ENCODE measurements at places on chromosomes 16 and 17. TPM values are rescaled to one million over a fixed set of nuclear protein-coding genes. Genes with fewer than 3 reads are reported as not detected.

- DNase-seq: no peak
Observed at GRCh38 chr16:73542885-73543284, 495.0 kb upstream of the ZFHX3 start.

DNA sequence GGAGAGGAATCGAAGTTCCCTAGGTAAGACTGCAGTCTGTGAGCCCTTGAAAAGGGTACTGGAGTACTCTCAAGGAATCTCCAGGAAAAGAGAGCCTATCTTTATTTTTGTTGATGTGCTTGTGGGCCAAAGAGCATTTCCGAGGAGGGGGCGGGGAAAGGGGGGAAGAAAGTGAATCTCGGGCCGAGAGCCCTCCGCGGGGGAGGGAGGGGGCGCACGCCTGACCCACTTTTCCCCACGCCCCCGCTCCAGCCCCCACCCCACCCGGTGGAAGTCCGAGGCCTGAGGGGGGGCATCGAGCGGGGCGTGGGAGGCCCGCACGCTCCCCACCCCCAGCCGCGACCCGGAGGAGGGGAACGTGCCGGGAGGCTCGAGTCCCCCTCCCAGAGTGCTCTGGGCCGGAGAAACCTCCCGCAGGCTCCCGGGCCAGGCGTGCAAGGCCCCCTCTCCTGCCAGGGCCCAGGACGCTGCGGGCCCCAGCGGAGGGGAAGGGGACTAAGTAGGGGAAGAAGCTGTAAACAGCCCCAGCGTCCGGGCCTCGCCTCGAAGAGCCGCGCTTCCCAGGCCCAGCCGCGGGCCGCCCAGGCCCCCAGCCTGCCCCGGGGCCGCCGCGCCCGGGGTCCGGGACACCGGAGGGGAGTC is 444 bp downstream of the HELZ start:
- peak; percentile 55 for DNase-seq

- DNase-seq: no peak
Observed at GRCh38 chr16:78663690-78664089, 564.2 kb downstream of the WWOX start.

DNA sequence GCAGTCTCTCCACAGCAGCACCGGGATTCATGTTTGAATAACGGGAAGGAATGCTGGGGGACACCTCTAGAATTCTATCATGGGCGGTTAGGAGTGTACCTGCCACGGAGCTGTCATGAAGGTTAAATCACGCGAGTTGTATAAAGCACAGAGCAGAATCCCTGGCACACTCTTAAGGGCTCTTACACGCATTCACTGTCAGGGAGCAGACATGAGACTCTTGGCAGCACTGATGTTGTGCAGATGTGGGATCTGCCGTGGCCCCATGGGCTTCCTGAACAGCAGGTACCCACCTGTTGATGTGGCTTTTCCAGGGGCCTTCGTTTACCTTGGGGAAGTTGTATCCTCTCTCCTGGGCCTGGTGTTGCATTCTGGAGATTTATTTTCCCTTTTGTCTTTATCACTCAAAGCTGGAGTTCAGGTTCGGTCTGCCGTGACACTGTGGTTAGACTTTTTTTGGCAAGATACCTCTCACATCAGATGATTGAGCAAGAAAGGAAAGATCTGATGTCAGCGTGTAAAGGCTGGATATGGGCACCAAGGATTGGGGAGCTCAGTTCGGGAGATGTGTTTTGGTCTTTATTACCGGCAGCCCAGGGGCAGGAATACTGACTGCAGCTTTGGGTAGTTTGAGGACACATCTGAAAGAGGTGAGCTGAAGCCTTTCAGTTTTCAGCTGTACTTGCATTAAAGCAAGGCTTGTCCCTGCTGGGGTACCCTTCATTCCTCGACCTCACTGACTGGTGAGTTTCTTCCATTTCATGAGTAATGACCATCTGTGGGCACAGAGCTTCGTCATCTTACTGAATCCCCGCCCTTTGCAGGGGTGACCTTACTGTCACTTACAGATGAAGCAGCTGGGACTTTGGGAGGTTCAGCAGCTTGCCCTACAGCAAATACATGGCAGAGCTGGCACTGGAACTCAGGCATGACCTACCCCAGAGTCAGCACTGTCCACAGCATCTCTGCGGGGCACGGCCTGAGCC is 19.3 kb downstream of the KNOP1 start:
- no peak for DNase-seq

DNA sequence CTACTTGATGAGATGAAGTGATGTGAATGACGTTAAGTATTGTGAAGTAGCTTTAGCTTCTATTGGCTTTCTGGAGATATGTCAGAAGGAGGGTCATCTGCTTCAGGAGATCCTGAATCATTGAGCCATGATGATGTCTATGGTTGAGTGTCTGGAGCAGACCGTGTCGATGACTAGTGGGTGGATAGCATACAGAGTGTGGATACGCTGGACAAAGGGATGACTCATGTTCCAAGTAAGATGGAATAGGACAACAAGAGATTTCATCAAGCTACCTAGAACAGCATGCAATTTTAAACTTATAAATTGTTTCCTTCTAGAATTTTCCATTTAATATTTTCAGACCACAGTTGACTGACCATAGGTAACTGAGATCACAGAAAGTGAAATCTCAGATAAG is 116.1 kb upstream of the RBBP6 start:
- DNase-seq: no peak

Gene CDH5
- total RNA-seq: 46.9 TPM

GRCh38 chr16:1772362-1772907 is at the start of gene EME2:
Gene EME2, plus strand, starts transcription at chr16:1772810. Its CDS starts 418 bp downstream, at chr16:1773228.
- no peak for DNase-seq

- no peak for DNase-seq
Observed at GRCh38 chr17:3527896-3528295, 29.7 kb downstream of the TRPV3 start.

GRCh38 chr16:4495766-4496165 is 19.6 kb downstream of the HMOX2 start:
- no peak for DNase-seq

Gene TBC1D3
- total RNA-seq: not detected

Gene AATK
- total RNA-seq: 11.2 TPM

DNA sequence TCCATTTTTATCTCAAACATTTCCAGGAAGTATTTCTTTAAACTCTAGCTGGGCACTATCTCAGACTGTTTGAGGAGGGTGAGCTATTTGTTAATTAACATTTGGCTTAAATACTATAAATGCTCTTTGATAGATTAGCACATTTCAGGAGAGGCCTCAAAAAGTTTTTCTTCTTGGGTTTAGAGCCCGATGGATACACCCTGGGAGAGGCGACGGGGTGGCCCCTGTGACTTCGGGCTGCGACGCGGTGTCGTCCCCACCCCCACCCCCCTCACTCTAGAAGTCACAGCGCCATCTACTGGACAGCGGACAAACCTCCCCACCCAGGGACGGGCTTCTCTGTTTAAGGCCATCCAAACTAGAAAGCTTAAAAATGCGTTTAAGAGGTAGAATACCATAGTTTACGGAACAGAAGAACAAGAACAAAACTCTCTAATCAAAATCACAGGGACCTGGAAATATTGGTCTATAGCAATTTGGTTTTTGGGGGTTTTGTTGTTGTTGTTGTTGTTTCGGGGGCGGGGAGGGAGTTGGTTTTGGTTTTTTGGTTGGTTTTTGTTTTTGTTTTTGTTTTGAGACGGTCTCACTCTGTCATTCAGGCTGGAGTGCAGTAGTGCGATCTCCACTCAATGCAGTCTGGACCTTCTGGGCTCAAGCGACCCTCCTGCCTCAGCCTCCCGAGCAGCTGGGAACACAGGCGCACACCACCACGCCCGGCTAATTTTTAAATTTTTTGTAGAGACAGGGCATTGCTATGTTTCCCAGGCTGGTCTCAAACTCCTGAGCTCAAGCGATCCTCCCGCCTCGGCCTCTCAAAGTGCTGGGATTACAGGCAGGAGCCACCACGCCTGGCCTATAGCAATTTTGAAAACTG is 254.4 kb downstream of the C16orf95 start:
- DNase-seq: peak; percentile 89

- DNase-seq: no peak
Observed at GRCh38 chr17:32529604-32530003, 42.8 kb downstream of the CDK5R1 start.

- DNase-seq: no peak
Observed at GRCh38 chr16:86391486-86391885, 118.8 kb upstream of the FOXF1 start.

Gene KRT20
- total RNA-seq: 101 TPM

- peak; percentile 14 for DNase-seq
Observed at GRCh38 chr17:13750816-13751793, 149.4 kb upstream of the HS3ST3A1 start.

DNA sequence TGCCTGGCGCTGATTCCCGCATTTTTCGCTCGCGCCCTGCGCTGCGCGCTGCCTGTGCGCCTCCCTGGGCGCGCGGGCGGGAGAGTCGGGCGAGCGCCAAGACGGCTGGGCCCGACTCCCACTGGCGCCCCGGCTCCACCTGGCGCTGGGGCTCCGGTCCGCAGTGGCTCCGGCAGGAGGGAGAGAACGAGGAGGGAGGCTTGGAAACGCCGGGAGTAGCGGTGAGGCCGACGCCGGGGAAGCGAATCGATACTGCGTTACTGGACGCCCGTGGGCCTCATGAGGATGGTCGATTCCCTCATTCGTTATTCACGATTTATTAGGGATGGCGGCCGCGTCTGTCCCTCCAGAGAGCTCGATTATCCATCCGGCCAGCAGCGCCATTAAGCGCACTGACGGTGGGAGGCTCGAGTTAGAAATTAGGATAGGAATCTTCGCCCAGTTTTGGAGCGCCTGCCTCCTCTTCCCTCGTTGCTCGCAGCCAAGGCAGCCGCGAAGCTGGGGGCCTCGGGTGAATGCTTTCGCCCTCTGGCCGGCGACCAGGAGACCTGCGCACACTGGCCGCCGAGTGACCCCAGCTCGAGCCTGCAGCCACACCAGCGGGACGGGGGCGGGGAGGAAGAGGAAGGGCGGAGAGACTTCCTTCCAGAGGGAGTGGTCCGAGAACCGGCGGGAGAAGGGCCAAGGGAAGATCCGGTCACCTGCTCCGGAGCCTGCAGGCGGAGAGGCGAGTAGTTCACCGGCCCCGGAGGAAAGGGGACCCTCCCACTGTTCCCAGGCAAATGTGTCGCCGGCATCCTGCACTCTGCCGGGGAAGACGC is 1.3 kb upstream of the PCGF2 start:
- peak; percentile 91 for DNase-seq

DNA sequence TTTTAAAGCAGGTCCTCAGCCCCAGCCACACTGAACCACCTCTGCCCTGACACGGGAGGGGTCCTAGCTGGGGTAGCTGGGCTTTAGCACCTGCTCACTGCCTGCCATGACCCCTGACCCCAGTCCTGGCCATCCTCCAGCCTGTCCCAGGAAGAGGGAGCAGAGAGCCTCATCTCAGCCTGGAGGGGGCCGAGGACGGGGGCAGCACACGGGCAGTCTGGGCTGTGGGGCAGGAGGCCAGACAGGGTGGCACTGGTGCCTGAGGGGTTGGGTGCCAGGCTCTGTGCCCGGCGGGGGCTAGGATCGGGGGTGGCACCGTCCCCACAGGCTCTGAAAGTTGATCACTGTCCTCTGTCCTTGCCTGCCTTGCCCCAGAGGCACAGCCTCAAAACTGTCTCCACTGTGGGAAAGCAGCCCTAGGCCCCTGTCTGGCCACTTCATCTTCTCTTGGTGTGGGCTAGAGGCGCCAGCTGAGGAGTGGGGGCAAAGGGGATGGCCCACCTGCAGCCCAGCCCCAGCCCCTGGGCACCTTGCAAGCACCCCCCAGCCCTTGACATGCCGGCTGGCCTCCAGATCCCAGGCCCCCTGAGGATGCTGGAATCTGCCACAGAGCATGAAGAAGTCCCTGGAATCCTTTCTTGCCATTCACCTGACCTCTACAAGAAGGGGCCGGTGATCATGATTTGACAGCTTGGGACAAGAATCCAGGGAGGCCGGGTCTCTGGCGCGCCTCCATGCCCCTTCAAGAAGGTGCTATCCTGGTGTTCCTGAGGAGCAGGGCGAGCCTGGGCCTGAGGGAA is 15.7 kb downstream of the ENDOV start:
- no peak for DNase-seq

DNA sequence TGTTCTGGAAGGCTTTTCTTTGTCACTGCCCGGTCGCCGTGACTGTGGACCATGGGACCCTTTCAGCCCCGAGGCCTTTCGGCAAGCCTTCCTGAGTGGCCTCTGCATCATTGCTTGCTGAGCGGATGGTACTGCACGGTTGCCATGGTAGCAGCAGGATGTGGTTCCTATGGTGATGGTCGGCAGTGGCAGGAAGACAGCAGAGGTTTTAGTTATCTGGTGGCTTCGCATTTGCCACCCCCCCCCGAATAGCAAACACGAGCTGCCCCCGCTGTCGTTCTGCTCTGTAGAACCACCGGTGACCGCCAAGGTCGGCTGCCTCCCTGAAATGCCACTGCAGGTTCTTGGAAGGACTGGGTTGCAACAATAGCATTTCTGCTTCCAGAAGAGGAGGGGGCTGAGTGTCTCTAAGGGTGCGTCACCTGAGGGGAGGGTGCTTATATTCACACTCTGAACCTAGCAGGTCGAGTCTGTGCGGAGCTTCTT is 76.6 kb downstream of the CMIP start:
- DNase-seq: peak; percentile 80

Gene CSH2
- not detected for total RNA-seq

DNA sequence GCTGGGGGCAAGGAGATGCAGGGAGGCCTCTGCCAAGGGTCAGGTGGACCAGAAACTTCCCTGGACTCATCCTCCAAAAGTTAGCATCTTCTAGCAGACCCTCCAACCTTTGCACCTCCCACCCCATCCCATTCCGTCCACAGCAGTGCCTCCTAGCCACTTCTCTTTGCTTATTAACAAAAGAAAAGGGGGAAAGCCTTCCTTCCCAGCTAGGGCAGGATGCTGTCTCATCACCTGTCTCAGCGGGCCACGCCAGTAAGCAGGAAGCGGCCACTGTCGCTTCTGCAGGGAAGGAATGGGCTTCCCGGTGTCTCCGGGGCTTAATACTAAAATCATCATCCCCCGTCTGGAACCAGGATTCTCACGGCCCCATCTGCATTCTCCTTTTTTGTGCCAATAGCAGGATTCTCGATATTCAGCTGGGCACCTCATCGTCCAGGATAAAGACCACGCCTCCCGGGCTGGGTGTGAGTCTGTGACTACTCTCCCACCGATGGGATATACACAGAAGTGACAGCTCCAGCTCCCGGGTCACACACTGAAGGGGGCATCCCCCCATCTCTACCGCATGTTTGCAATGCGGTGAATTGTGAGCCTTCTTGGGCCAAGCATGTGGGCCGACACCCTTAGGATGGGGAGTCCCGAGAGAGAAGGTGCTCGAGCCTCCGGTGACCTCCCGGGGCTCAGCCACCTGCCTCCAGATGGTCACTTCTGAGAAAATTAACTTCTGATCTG is 15.5 kb upstream of the RBFOX3 start:
- no peak for DNase-seq

- no peak for DNase-seq
Observed at GRCh38 chr17:34736611-34737010, 157.2 kb downstream of the TMEM132E start.

GRCh38 chr17:11928436-11928835 is 68.8 kb downstream of the ZNF18 start:
- no peak for DNase-seq

- peak; percentile 70 for DNase-seq
Observed at GRCh38 chr16:8712589-8713361, 38.4 kb downstream of the ABAT start.

Gene ZNF213
- total RNA-seq: 6.2 TPM

DNA sequence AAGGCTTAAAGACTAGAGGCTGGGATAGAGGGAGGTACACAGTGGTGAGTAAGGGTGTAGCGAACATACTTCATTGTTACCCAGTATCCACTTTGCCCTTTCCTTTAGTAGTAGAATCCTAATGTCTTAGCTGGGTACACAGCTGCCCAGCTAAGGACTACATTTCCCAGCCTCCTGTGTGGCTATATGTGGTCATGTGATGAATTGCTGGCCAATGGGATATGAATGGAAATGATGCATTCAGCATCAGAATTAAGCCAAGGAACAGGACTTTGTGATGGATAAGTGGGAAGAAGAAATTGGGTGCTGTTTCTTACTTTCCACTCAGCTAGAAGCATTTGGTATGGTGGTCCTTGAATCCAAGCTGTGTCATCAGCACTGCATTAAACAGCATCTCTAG is 55.9 kb downstream of the FOXL1 start:
- no peak for DNase-seq
